Globus pallidus (tissue), 1 donor: ENCODE measurements at places on chromosomes 5 and 9.

- DNase-seq, result no peak
Measured at GRCh38 chr9:17520268-17521064, 58.4 kb upstream of the SH3GL2 start.

DNA sequence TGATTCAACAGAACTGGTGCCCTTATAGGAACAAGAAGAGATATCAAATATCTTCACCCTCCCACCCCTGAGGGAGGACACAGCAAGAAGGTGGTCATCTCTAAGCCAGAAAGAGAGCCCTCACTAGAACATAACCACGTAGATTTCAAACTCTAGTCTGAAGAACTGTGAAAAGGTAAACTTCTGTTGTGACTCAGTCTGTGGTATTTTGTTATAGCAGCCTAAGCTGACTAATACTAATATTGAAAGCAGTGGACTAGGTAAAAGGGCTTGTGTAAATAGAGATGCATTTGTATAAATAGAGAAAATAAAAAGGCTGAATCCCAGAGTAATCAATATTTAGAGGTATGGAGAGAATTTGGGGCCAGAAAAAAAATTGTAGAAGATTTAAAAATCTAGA, 157.6 kb upstream of the CCNH start:
- DNase-seq, result no peak

- DNase-seq, result no peak
Measured at GRCh38 chr9:135334953-135335460, 144.6 kb upstream of the PPP1R26 start.

- no peak for DNase-seq
Measured at GRCh38 chr5:15680455-15680854, 180.5 kb downstream of the FBXL7 start.

DNA sequence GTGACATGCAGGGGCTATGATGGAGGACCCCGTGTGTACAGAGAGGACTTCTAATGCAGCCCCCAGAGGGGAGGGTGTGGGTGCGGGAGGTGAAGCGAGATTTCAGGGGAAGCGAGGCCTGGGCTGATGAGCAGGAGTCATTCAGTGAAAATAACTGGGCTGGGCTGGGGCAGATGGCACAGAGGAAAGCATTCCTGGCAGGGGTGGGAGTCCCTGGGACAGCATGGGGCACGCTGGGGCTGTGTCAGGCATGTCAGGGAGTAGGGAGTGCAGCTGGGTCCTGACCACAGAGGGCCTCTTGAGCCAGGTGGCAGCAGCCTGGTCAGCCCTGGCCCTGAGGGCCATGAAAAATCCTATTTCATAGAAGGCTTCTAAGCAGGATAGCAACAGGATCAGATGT, 36.6 kb downstream of the COL15A1 start:
- no peak for DNase-seq

DNA sequence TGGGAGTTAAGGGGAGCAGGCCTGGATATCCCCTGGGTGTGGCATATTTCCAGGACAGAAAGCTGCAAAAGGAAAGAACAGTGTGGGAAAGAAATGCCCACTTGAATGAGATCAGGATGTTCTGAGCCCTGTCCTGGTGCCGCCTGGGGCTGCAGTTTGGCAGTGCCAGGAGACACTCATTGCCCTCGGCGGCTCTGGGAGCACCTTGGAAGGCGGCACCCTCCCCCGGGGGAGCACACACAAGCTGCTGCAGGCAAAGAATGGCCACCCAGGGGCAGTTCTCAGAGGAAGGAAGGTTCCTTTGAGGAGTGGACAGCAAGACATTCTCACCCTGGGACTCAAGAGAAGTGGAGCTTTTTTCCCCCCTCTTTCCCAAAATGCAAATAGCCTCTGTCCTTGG, 305.3 kb downstream of the NTRK2 start:
- peak; percentile 72 for DNase-seq

GRCh38 chr9:4262735-4263141, 37.1 kb downstream of the GLIS3 start:
- DNase-seq, result no peak

DNA sequence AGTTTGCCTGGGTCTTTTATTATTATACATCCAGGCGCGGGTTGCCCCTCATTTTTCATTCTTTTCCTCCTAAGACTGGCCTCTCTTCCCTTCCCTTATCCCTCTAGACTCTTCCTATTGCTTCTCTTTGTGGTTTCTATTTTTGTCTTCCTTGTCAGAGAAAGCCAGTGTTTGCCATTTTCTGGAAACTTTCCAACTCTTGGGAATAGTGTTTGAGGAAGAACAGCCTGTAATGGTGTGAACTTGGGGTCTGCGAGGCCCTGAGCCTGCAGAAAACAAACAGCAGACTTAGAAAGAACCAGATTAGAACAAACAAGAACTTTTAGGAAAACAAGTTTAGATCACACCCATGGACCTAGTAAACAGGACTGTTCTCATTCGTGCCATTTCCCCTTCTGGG, 15.5 kb downstream of the PRKACG start:
- no peak for DNase-seq

DNA sequence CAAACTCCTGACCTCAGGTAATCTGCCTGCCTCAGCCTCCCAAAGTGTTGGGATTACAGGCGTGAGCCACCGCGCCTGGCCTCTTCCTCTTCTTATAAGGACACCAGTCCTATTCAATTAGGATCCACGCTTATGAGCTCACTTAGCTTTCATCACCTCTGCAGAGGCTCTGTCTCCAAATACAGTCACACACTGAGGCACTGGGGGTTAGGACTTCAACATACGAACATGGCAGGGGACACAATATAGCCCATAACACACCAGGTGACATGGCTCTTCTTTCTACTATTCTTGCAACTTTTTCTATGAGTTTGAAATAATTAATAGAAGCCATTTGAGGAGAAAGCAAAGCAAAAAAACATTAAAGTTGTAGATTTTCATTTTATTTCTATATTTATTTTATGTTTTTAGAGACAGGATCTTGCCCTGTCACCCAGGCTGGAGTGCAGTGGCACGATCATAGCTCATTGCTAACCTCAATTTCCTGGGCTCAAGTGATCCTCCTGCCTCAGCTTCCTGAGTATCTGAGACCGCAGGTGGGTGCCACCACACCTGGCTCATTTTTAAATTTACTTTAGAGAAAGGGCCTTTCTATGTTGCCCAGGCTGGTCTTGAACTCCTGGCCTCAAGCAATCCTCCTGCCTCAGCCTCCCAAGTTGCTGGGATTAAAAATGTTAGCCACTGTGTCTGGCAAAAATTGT, 6.0 kb upstream of the PRRT1B start:
- no peak for DNase-seq

GRCh38 chr5:172561151-172561550, 79.9 kb upstream of the NEURL1B start:
- DNase-seq, result no peak

- DNase-seq, result no peak
Measured at GRCh38 chr9:14793389-14793788, 70.9 kb upstream of the CER1 start.

DNA sequence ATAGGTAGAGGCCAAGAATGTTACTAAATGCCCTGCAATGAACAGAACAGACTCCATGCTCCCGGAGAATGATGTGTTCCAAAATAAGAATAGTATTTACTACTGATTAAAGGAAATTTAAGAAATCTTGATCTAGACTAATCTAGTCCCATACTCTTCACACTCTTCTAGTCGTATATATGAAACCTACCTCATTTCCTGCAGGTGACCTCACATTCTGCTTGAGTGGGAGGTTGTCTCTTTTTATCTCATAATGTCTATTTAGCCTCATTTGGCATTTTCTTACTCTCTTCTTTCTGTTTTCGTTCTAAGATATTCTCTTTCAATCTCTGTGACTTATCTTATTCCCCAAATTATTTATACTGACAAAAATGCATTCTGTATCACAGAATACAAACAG, 9.2 kb upstream of the SHOC1 start:
- no peak for DNase-seq

- no peak for DNase-seq
Measured at GRCh38 chr5:133199417-133200178, 147.8 kb downstream of the HSPA4 start.

DNA sequence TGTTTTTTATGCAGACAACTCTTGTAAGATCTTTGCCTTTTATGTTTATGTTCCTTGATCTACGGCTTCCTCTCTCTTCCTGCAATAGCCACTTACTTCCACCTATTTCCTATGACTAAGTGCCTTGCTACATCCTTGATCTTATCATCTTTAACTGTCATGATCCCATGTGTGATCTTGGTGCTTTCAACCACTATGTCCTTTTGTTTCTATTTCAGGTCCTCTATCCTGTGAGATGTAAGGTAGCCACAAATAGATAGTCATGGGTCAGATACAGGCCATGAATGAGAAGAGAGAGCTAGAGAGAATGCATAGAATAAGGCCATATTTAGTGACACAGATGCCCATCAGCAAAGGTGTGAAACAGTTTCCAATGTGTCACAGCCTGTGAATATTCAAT, 243.6 kb upstream of the HAPLN1 start:
- no peak for DNase-seq

- DNase-seq, result no peak
Measured at GRCh38 chr5:68426586-68426985, 211.0 kb downstream of the PIK3R1 start.

DNA sequence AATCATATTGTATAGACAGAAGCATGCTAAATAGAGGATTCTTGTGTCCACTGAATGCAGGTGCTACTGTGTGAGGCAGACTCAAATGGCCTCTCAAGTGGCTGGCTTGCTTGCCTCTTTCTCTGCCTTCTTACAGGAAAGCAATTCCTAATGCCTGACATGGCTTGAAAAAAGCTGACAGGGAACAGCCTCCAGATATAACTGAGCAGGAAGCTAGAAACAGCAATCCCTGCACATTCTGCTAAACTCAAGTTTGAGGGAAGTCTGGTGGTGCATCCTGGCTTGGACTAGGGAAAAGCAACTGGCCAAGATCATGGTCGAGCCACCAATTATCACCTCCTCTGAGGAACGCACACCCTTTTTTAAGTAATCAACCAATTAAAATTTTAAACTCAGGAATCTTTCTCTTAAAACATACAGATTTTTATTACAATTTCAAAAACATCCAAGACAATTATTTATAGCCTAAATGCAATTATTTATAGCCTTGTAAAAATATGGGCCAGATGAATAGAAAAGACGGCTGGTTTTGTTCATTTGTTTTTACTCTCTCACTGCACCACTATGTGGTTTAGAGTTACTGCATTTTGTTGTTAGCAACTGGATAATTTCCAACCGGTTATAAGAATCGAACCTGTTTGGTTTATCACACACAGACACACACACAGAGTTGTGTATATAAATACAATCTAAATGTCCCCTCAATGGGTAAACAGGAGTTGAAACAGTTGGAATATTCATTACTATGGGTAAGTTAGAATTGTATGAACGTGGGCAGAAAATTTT, 290.9 kb upstream of the ANKRD55 start:
- no peak for DNase-seq

- DNase-seq, result no peak
Measured at GRCh38 chr9:71706176-71706575, 62.1 kb downstream of the CEMIP2 start.

DNA sequence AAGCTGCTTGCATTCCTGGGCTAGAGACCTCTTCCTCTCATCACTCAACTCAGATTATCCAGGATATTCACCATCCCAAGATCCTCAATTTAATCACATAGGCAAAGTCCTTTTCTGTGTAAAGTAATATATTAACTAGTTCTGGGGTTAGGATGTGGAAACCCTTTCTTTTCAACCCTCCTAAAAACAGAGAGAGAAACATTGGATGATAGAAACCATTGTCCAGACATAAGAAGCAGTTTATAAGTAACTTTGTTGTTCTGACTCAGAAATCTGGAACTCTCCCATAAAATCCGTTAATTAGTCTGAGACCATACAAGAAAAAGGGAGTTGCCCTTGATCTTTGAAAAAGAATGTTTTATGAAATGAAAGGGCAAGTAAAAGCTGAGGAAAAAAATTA, 817.1 kb upstream of the CDH9 start:
- no peak for DNase-seq

DNA sequence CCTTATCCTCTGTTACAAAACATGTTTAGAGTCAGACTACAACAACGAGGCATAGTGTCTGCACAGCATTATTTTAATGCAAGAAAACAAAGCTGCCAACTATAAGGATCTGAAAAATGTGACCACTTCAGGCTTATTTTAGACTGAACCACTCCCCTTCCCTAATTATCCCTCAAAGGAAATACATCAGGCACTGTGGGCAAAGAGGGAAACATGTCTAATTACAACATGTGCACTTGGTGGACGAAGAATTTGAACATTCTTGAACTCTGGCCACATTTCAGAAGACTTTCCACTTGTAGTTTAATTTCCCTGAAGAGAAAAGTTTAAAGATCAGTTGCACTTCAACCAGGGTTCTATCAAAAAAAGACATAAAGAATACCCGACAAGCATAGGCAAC, 3.8 kb downstream of the MTMR12 start:
- no peak for DNase-seq

GRCh38 chr9:93682155-93682968, 106.0 kb downstream of the PHF2 start:
- peak; percentile 17 for DNase-seq

GRCh38 chr5:26757941-26758340, 280.4 kb downstream of the CDH9 start:
- DNase-seq, result no peak

GRCh38 chr9:122307925-122308324, 43.2 kb downstream of the MRRF start:
- no peak for DNase-seq
